ENCODE measurements at places on chromosomes 6 and 20.

DNA sequence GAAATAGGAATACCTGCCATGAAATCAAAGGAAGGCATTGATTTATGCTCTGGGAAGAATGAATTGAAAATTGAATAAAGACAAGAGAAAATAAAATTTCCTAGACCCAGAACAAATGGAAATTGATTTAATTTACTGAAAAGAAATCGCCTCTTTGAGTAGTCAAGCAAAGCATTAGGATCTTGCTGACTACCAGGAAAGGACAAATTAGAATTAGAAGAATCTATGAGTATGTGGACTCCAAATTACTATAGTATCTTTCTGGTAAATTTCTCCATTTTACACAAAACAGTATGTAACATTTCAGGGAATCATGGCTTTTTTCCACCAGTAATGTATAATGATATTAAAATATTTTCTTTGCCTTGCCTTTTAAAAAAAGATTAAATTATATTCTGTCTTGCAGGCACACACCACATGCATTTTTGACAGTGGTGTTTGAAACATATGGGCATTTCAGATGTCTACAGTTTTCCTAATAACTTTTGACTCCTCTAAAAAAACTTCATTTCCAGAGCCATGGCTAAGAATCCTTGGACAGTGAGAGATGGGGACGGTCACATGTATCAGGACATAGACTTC, 768.7 kb upstream of the NRSN1 start:
- no peak for DNase-seq

- DNase-seq: no peak
Measured at GRCh38 chr20:884983-885952, 30.9 kb downstream of the ANGPT4 start.

DNA sequence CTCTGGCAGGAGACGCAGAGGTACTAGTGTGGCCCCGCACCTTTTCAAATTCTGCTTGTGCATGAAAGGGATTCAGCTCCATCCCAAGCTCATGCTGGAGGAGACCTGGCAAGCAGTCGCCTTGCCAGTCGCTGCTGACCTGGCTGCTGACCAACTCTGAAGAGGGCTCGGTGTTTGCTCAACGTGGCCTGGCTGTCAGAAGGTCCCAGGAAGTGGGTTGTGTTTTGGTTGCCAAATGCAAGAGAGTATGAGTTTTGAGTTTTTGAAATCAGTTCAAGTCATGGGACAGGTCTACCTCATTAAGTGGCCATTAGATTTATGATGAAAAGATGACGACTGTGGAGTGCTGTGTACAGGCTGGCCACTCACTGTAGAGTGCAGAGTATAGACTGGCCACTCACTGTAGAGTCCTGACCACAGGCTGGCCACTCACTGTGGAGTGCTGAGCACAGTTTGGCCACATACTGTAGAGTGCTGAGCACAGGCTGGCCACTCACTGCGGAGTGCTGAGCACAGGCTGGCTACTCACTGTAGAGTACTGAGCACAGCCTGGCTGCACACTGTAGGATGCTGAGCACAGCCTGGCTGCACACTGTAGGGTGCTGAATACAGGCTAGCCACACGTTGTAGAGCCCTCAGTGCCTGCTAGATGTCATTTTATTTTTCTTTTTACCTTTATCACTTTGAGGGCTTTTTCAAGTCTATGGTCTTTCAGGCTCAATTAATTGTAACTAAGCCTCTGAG, 193.9 kb downstream of the ZNF217 start:
- no peak for DNase-seq

DNA sequence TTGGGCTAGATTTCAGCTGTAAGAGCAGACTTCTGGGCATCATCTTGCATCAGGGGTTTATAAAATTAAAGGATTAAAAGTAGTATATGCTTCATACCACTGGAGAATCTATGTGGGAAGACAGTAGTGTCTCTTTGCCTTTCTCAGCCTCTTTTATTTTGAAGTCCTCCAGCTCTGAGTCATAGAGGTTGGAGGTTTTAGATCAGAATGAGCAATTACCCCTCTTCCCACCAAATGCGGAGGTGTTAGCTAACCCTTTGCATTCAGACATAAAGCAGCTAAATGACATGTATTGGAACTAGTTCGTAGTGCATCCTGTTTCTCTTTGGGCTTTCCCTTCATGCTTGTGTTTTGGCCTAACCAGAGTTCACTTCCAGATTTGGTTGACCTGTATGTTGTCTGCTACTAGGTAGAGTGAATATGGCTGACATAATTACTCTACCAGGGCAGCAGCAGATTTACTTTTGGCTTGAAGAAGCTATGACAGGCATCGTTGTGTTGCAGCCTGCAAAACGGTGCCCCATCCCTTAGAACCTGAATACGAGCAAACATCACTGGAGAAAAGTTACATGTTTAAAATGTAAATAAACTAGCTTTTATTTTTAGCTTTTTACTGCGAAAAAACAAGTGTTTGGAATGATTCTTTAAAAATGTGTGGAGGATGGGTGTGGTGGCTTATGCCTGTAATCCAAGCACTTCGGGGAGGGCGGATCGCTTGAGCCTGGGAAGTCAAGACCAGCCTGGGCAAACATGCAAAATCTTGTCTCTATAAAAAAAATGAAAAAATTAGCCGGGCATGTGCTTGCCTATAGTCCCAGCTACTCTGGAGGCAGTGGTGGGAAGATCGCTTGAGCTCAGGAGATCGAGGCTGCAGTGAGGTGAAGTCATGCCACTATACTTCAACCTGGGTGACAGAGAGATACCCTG, 82.2 kb downstream of the MYO6 start:
- DNase-seq: no peak

DNA sequence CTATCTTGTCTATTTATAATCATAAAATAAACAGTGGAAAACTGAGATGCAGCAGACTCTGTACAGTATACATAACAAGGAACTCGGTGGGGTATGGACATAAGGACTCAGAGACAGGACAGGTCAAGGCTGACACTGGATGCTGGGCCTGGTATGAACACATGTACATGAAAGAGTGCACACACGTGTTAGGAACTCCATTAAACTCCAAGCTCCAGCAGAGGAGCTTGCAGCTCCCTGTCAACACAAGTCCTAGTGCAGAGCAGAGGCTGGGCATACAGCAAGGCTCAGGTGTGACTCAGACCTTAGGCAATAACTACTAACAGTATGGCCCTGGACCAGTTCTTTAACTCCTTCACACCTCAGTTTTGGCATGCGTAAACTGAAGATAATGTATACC, 17.1 kb downstream of the NAPB start:
- DNase-seq: no peak

DNA sequence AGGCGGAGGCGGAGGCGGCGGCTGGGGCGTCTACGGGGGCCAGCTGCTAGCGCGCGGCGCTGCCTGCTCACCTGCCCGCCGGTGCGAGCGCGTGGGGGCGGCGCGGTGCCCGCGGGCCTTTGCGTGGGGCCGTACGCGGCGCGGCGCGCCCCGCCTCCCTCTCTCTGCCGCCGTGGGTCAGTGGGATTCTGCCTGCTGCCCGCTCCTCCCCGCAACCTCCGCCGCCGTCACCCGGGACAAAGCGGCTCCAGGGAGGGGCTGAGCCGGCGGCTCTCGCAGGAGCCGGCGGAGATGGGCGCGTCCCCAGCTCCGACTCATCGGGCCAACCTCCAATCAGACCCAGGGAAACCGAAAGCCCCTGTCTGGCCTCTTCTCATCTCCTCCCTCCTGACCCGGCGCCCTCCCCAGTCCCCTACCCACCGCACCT, at the start of gene RCAN2:
Gene RCAN2 (minus strand): TSS at position 249 of the 427 bp plus-strand sequence.
- DNase-seq: no peak

- DNase-seq: no peak
Measured at GRCh38 chr6:80196906-80197305, 90.4 kb downstream of the BCKDHB start.

DNA sequence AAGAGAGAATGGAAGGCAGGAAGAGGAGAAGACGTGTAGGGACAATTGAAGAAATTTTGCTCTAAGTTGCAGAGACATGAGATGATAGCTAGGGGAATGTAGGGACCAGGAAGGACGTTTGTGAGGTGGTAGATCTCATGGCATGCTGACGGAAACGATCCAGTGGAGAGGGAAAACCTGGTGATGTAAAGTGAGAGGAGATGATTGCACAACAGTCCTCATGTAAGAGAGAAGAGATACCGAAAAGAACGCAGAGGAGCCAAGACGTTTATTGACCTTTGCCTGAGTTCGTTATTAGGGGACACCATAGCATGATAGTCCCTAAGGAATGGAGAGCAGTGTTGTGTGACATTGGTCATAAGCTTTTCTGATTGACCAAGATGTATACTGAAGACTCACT, 55.3 kb downstream of the IGF2R start:
- no peak for DNase-seq

GRCh38 chr6:4941782-4942672, 61.8 kb downstream of the RPP40 start:
- no peak for DNase-seq

DNA sequence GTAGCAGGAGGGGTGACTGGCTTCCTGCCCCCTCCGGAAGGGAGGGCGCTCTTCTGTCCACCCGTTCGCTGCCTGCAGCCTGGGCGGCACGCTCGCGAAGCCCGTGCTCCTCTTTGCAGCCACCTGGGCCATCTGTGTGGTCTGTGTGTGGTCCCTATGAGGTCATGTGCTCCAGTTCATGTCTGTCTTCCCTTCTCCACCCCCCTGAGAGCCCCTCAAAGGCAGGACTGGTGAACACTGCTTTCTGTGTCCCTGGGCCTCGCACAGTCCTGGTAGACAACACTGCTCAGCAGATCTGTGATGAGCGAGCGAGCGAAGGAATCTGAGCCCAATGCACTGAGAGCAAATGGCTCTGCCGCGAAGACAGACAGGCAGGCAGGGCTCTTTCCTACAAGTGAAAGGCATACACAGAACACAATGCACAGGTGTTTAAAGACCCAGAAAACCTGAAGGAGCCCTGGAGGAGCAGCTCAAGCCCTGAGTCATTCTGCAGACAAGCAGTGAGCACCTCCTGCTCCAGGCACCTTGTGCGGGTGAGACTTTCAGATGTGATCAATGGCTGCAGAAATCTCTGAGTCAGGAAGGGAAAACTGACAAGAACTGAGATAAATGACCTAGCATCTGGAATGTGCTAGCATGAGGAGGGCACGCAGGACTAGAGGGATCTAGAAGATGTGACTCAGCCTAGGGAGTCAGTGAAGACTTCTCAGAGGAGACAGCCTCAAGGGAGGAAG, 27.1 kb downstream of the PPP1R3G start:
- no peak for DNase-seq

GRCh38 chr6:6225885-6226529, 94.5 kb downstream of the F13A1 start:
- DNase-seq: no peak

DNA sequence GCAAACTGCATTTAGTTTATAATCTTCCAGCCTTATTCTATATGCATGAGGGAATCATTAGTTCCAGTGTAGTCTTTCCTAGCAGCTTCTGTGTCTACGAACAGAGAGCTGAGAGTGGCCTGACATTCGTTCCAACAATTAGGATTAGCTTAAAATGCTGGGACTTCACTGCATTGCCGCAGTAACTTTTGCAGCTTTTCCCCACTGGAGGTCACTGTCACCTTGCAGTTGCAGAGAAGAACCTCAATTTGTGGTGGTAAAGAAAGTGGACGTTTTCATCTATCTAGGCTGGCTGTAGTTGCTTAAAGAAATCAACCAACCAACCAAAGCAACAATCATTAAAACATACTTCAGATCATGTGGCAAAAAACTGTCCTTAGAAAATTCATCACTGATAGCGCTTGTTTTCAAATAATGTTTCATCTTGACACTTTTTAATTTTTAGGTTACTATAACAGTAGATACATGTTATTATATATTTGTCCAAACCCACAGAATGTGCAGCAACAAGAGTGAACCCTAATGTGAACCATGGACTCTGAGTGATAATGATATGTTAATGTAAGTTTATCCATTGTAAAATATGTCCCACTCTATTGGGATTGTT, 12.2 kb downstream of the MYLK4 start:
- DNase-seq: peak; percentile 49

DNA sequence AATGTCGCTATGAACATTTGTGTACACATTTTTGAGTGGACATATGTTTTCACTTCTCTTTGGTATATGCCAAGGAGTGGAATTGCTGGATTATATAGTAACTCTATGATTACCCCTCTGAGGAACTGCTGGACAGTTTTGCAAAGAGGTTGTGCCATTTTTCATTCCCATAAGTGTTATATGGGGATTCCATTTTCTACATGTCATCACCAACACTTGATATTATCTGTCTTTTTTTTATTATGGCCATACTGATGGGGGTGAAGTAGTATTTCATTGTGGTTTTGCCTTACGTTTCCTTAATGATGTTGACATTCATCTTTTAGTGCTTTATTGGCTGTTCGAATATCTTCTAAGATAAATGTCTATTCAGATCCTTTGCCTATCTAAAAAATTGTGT, 171.8 kb upstream of the LAMA2 start:
- no peak for DNase-seq

- DNase-seq: no peak
Measured at GRCh38 chr20:51937779-51938178, 135.5 kb upstream of the SALL4 start.

DNA sequence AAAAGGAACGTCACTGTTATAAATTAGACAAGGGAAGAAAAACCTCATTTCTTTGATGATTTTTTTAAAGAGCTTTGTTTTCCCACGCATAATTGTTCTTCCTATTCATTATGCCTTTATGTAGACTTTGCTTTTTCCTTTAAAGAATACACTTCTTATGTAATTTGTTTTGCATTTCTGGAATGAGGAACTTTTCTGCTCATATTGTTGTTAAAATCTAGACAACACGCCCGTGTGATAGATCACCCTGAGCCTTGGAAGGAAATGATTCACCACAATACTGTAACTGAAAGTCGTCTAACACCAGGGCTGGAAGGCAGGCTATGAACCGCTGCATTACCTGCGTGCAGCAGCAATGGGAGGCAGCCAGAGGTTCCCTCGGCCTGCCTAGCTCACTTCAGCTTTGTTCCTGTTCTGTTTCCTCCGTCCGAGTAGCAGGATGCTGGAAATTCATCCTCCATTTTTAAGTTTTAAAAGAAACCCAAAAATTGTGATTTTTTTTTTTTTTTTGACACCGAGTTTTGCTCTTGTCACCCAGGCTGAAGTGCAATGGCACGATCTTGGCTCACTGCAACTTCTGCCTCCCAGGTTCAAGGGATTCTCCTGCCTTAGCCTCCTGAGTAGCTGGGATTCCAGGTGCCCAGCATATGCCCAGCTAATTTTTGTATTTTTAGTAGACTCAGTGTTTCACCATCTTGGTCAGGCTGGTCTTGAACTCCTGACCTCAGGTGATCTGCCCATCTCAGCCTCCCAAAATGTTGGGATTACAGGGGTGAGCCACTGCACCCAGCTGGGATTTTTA, 49.6 kb upstream of the ZNF217 start:
- peak; percentile 92 for DNase-seq

GRCh38 chr6:101486124-101486523, 92.6 kb downstream of the GRIK2 start:
- no peak for DNase-seq

- no peak for DNase-seq
Measured at GRCh38 chr6:159041181-159041580, 3.6 kb downstream of the TAGAP start.

DNA sequence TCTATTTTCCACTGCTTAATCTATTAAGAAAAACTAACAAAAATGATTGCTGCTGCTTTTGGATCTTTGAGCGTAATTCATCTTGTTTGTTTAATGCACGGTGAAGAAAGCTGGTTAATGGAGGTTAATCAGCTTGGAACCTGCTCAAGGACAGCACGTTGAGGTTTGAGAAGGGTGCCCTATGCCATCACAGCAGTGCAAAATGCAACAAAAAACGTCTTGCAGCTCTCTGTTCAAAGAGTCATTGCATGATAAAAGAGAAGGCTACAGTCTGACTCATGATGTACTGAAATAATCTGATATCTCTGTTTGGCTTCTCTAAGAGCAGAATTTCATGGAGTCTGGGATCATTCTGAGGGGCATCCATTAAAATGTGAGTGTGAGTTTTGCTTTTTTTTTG, 80.6 kb upstream of the PREP start:
- DNase-seq: no peak

GRCh38 chr6:135012764-135013163, 41.9 kb downstream of the HBS1L start:
- no peak for DNase-seq
